Memory B cell (primary cell): ENCODE measurements at places on chromosomes 1 and 21.

DNA sequence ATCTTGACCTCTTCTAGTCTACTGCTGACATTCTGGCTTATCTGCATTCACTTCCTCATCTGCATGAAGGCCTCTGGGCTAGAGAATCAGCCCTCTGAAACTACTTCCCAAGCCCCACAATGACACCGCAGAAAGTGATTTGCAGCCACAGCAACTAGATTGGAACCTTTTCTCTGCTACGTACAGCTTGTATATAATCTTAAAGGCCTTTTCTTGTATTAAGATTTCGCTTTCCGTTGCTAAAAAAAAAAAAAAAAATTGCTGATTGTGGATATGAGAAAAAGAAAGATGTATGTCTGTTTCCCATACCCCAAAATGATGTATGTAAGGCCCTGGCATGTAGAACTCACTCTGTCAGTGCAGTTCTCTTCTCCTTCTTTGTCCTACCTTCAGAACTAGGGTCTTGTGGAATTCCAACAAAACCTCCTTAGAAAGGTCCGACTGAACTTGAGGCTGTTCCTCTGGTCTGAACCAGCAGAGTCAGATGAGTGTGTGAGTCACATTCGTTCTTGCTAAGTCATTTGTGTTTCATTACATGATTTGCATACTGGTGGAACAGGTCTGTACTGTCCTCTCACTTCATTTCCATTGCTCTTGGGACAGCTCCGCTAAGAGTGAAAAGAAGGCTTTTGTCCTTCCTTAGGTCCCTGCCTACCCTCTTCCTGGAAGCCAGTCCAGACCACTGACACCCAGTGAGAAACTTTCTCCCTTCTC is 62.7 kb downstream of the PLPP3 start:
- peaks cover 24% of the 10 kb centered on the region for H3K4me1 ChIP-seq
- no peaks in the 10 kb centered on the region for H3K27me3 ChIP-seq
- H3K4me3 ChIP-seq = peak overlapping the region; percentile 43
- no peak overlapping the region for H3K27ac ChIP-seq

DNA sequence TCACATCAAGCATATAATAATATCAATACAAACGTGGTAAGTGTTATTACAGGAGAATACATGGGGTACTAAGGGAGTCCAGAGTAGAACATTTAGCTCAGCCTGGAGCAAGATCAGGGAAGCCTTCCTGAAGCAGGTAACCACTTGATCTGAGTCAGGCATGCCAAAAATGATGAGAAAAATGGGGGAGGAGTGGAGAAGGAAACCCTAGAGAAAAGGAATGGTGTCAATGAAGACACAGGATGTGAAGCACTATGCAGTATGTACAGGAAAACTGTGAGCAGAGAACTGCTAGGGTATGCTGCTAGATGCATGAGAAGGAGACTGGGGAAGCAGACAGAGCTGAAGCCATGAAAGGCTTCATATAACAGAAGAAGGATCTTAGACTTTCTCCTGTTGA is 84.7 kb downstream of the NOTCH2 start:
- H3K4me3 ChIP-seq = no peak overlapping the region
- peaks cover 24% of the 10 kb centered on the region for H3K36me3 ChIP-seq
- DNase-seq = no peak
- no peaks in the 10 kb centered on the region for H3K27me3 ChIP-seq
- no peak overlapping the region for H3K27ac ChIP-seq

- H3K4me3 ChIP-seq = no peak overlapping the region
- no peak for DNase-seq
- no peak overlapping the region for H3K27ac ChIP-seq
Measured at GRCh38 chr1:159421821-159422220, 10.2 kb upstream of the OR10J4 start.

DNA sequence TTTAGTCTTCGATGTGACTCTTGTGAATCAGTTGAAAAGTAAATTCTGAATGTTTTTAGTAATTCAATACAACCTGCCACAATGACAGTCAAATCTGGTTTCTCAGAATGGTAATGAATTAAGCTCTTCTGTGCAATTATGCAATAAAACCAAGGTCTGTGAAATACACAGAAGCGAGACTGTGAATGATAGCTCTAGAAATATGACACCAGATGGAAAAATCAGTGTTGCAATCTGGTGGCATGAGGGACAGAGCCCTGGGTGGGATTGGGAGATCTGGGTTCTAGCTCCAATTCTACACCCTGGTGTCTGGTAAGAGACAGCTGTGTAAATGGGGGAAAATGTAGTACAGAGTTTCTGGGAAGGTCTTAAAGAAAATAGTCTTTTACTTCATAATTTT is 586.4 kb upstream of the ZRANB2 start:
- no peaks in the 10 kb centered on the region for H3K27me3 ChIP-seq
- no peaks in the 10 kb centered on the region for H3K4me1 ChIP-seq
- H3K36me3 ChIP-seq = no peaks in the 10 kb centered on the region
- no peak for DNase-seq

- H3K27ac ChIP-seq = no peak overlapping the region
- H3K4me1 ChIP-seq = no peaks in the 10 kb centered on the region
- no peak for DNase-seq
- H3K36me3 ChIP-seq = no peaks in the 10 kb centered on the region
- no peak overlapping the region for H3K4me3 ChIP-seq
Measured at GRCh38 chr1:193293726-193294125, 107.3 kb upstream of the B3GALT2 start.

- no peaks in the 10 kb centered on the region for H3K36me3 ChIP-seq
- no peaks in the 10 kb centered on the region for H3K4me1 ChIP-seq
- H3K27me3 ChIP-seq = peaks cover 2% of the 10 kb centered on the region
- H3K4me3 ChIP-seq = no peak overlapping the region
- no peak for DNase-seq
- no peak overlapping the region for H3K27ac ChIP-seq
Measured at GRCh38 chr1:86062453-86062852, 94.1 kb downstream of the COL24A1 start.

GRCh38 chr21:28608646-28609045 is 384.0 kb downstream of the LTN1 start:
- H3K4me1 ChIP-seq = peaks cover 10% of the 10 kb centered on the region
- peaks cover 18% of the 10 kb centered on the region for H3K36me3 ChIP-seq
- no peak overlapping the region for H3K27ac ChIP-seq
- DNase-seq = no peak

- no peak overlapping the region for H3K27ac ChIP-seq
- H3K4me3 ChIP-seq = no peak overlapping the region
- no peak for DNase-seq
- no peaks in the 10 kb centered on the region for H3K4me1 ChIP-seq
- H3K36me3 ChIP-seq = no peaks in the 10 kb centered on the region
- peaks cover 3% of the 10 kb centered on the region for H3K27me3 ChIP-seq
Measured at GRCh38 chr1:192588546-192588945, 13.0 kb downstream of the RGS1 start.

DNA sequence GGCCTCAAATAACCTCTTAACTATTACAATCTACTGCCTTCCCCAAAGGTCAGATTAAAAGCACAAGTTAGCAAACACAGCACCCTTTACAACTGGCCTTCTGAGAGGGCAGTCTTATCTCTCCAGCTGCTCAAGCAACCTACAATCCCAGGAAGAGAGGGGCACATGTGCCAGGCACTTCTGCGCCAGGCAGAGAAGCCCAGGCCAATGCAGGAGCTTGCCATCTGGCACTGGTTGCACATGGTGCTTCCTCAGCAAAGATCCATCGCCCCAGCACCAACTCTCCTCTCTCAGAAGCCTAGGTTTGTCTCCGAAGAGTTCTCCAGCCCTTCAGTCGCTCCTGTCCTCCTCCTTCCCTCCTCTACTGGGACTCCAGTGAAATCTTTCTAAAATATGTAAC is 2.5 kb downstream of the STK40 start:
- peak overlapping the region; percentile 46 for H3K27ac ChIP-seq
- H3K4me3 ChIP-seq = peak overlapping the region; percentile 25
- no peak for DNase-seq
- H3K4me1 ChIP-seq = peaks cover 62% of the 10 kb centered on the region
- H3K27me3 ChIP-seq = no peaks in the 10 kb centered on the region

GRCh38 chr1:55214934-55215193 is 300 bp downstream of the USP24 start:
- H3K36me3 ChIP-seq = no peaks in the 10 kb centered on the region

GRCh38 chr1:54542962-54543539 is 5.0 kb upstream of the ACOT11 start:
- no peak overlapping the region for H3K27ac ChIP-seq
- H3K4me1 ChIP-seq = peaks cover 10% of the 10 kb centered on the region
- DNase-seq = no peak
- no peaks in the 10 kb centered on the region for H3K36me3 ChIP-seq
- H3K4me3 ChIP-seq = peak overlapping the region; percentile 63
- peaks cover 22% of the 10 kb centered on the region for H3K27me3 ChIP-seq

GRCh38 chr1:94865360-94865759 is 45.2 kb downstream of the SLC44A3 start:
- no peak for DNase-seq
- H3K4me1 ChIP-seq = no peaks in the 10 kb centered on the region
- H3K27ac ChIP-seq = no peak overlapping the region
- no peaks in the 10 kb centered on the region for H3K36me3 ChIP-seq

- peaks cover 15% of the 10 kb centered on the region for H3K4me1 ChIP-seq
- no peak for DNase-seq
- no peaks in the 10 kb centered on the region for H3K27me3 ChIP-seq
- H3K36me3 ChIP-seq = peaks cover 6% of the 10 kb centered on the region
Measured at GRCh38 chr21:44949161-44949778, 9.4 kb downstream of the SLX9 start.

DNA sequence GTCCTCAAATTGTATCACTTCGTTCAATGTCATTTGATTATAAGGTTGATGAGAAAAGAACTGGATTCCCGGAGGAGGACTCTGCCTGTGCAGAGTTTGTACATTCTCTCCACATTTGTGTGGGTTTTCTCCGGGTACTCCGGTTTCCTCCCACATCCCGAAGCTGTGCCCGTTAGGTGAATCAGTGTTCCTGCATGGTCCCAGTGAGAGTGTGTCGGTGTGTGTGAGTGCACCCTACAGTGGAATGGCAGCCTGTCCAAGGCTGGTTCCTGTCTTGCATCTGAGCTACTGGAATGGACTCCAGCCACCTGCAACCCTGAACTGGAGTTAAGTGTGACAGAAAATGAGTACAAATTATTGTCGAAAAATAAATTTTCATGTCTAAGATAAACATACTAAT is 92.2 kb upstream of the KCTD3 start:
- H3K4me1 ChIP-seq = no peaks in the 10 kb centered on the region
- no peak overlapping the region for H3K27ac ChIP-seq
- no peak for DNase-seq
- H3K27me3 ChIP-seq = no peaks in the 10 kb centered on the region

GRCh38 chr1:8858888-8859706 is 19.4 kb downstream of the ENO1 start:
- peak overlapping the region; percentile 65 for H3K27ac ChIP-seq
- DNase-seq = peak; percentile 52
- H3K4me3 ChIP-seq = no peak overlapping the region
- peaks cover 3% of the 10 kb centered on the region for H3K4me1 ChIP-seq

- H3K27me3 ChIP-seq = no peaks in the 10 kb centered on the region
- H3K36me3 ChIP-seq = peaks cover 15% of the 10 kb centered on the region
- H3K27ac ChIP-seq = peak overlapping the region; percentile 87
Measured at GRCh38 chr1:35539073-35539823, 18.0 kb downstream of the KIAA0319L start.

DNA sequence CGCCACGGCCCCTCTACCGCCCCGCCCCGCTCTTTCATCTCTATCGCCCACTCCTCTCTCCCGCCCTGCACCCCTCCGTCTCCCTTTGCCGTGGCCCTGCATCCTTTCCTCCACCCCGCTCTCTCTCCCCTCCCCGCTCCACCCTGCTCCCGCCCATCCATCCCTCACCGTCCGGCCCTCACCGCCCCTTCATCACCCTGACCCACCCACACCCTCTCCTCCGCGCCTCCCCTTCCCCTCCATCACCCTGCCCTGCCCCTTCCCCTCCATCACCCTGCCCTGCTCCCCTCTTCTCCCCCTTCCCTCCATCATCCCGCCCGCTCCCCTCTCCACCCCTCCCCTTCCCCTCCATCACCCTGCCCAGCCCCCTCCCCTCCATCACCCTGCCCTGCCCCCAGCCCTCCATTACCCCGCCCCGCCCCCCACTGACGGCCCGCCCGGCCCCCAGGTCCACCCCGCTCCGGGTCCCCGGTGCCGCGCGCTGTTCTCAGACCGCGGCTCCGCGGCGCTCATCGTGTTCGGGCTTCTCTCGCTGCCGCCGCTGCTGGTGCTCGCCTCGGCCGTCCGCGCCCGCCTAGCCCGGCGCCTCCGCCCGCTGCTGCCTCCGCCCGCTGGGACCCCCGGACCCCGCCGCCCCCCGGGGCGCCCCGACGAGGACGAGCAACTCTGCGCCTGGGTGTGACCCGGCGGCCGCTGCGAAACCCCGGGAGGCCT is 6.2 kb upstream of the ANKRD65 start:
- no peak for DNase-seq
- H3K4me3 ChIP-seq = no peak overlapping the region
- no peaks in the 10 kb centered on the region for H3K4me1 ChIP-seq
- peaks cover 23% of the 10 kb centered on the region for H3K27me3 ChIP-seq

- H3K27ac ChIP-seq = no peak overlapping the region
- H3K4me1 ChIP-seq = peaks cover 7% of the 10 kb centered on the region
- H3K36me3 ChIP-seq = no peaks in the 10 kb centered on the region
- no peak for DNase-seq
- H3K4me3 ChIP-seq = no peak overlapping the region
Measured at GRCh38 chr1:44422161-44422560, 17.1 kb downstream of the RNF220 start.

DNA sequence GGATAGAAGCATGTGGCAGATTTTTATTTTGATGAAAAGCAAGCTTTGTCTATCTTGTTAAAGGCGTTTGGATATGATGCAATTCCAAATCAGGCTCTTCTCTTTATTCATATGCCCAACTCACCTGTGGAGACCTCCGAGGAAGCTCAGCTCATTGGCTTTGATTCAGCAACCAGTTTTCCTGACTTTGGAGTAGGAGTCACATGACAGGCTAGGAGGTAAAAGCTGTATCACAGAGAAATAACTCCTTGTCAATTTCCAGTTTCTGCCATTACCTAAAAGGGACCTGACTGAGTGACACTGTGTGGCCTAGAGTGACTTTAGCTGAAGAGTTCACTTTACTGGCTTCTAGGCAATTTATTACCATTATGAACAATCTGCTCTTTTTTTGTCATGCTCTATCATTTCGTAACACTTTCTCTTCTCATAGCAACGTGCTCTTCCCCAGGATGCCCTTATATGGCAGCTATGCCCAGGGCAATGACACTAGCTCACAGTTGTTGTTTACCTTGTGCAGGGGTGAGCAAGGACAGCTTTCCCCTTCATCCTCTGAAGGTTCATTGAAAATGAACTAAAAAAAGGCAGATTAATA is 107.2 kb downstream of the KCNK1 start:
- H3K27me3 ChIP-seq = no peaks in the 10 kb centered on the region
- no peaks in the 10 kb centered on the region for H3K36me3 ChIP-seq
- peaks cover 2% of the 10 kb centered on the region for H3K4me1 ChIP-seq
- DNase-seq = no peak

GRCh38 chr1:189859385-189859977 is 618.2 kb downstream of the BRINP3 start:
- no peaks in the 10 kb centered on the region for H3K36me3 ChIP-seq
- no peak overlapping the region for H3K27ac ChIP-seq
- no peaks in the 10 kb centered on the region for H3K27me3 ChIP-seq

DNA sequence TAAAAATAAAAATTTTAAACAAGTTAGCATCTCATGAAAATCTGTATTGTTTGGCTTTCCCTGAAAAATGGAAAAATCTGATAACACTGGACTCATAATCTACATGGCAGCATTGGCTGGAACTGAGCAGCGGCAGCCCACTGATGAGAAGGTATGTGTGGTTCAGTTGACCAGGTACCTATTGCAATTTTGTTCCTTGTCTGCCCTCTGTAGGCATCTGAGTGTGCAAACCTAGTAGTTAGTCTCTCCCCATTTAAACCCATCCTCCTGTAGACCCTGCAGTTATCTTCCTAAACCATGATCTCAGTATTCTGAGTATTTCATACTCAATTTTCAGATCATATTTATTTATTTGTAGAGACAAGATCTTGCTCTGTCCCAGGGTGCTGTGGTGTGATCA is 59.4 kb upstream of the SERBP1 start:
- no peaks in the 10 kb centered on the region for H3K36me3 ChIP-seq
- H3K4me1 ChIP-seq = peaks cover 2% of the 10 kb centered on the region
- no peak for DNase-seq
- no peak overlapping the region for H3K4me3 ChIP-seq
- peaks cover 2% of the 10 kb centered on the region for H3K27me3 ChIP-seq
- H3K27ac ChIP-seq = no peak overlapping the region
